ENCODE measurements at places on chromosomes 12 and 14. TPM values are rescaled to one million over a fixed set of nuclear protein-coding genes. Genes with fewer than 3 reads are reported as not detected.

OLR1 gene
- not detected for total RNA-seq

GRCh38 chr12:46958053-46958452 is 121.4 kb upstream of the PCED1B start:
- H3K36me3 ChIP-seq: no peaks in the 10 kb centered on the region
- H3K4me3 ChIP-seq: no peak overlapping the region
- no peaks in the 10 kb centered on the region for H3K4me1 ChIP-seq
- DNase-seq: no peak

DNA sequence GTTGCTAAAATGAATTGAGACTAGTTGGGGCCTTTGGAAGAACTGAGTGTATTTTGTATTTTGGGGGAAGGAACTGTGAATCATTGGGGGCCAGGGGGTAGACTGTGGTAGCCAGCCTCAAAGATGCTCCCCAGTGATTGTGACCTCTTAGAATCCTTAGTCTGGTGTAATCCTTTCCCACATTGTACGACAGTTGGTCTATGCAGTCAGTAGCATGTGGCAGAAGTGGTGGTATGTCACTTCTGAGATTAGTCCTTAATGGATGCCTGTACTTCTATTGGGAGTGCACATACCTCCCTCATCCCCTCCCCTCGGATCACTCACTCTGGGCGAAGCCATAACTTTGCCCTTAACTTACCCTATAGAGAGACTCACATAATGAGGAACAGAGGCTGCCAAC is 48.0 kb downstream of the USP15 start:
- peaks cover 73% of the 10 kb centered on the region for H3K36me3 ChIP-seq
- no peak for DNase-seq
- H3K4me3 ChIP-seq: no peak overlapping the region
- H3K4me1 ChIP-seq: peaks cover 51% of the 10 kb centered on the region
- H3K27ac ChIP-seq: peak overlapping the region; percentile 14

GRCh38 chr14:89544636-89545301 is 127.7 kb upstream of the FOXN3 start:
- DNase-seq: no peak
- no peak overlapping the region for H3K27ac ChIP-seq
- peaks cover 42% of the 10 kb centered on the region for H3K4me1 ChIP-seq
- H3K4me3 ChIP-seq: no peak overlapping the region
- no peaks in the 10 kb centered on the region for H3K27me3 ChIP-seq
- peaks cover 12% of the 10 kb centered on the region for H3K36me3 ChIP-seq

TMEM132C gene
- total RNA-seq: not detected

DNA sequence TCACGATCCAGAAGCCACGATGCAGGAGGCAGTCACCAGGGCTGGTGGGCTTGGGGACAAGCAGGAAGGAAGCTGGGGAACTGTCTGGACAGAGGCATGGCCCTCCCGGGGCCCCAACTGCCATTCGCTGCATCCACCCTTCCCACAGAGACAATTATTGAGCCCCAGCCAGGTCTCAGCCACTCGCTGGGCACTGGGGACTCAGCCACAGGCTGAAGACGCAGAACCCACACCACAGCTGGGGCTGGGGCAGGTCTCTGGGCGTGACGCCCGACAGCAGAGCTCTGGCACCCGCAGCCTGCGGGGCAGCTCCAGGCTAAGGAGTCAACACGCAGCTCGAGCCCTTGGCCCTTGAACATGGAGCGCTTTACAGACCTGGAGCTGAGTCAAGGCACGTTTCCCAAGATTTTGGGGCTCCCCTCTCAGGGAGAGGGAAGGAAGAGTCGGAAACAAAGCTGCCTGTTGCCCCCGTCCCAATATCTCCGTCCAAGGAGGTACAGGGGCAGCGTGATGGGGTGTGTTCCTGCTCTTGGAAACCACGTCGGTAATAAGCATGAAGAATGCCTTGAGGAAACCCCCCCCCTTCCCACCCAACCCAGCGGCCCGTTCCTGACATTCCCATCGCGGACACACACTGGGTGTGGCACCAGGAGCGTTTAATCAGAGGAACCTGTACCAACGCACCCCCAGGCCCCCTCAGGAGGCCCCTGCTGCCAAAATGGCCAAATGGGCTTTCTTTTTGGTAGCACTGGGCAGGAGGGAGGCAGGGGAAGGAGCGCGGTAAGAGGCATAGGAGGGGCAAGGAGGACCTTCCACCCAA is 6.7 kb downstream of the RIMBP2 start:
- no peak for DNase-seq
- no peak overlapping the region for H3K4me3 ChIP-seq
- no peaks in the 10 kb centered on the region for H3K36me3 ChIP-seq
- peaks cover 36% of the 10 kb centered on the region for H3K27me3 ChIP-seq
- H3K27ac ChIP-seq: no peak overlapping the region
- peaks cover 3% of the 10 kb centered on the region for H3K4me1 ChIP-seq

DNA sequence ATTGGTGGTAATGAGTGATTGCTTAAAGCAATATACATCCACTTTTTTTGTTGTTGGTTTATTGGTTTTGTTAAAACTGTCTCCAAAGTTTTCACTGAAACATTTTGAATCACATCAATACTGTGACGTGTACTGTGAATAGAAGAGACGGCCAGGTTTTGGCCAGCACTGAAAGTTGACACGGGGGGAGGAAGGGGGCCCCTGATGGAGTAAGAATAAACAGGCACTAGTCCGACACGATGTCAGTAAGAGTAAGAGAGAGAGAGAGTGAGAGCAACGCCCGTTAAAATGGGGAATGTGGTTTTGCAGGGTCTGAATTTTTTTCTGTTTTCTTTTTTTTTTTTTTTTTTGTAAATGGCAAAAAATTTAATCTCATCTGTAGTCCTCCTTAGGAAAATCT is 14.7 kb downstream of the PEBP1 start:
- DNase-seq: no peak
- peaks cover 17% of the 10 kb centered on the region for H3K36me3 ChIP-seq
- H3K27ac ChIP-seq: no peak overlapping the region
- H3K4me3 ChIP-seq: no peak overlapping the region
- H3K27me3 ChIP-seq: no peaks in the 10 kb centered on the region
- H3K4me1 ChIP-seq: no peaks in the 10 kb centered on the region

DNA sequence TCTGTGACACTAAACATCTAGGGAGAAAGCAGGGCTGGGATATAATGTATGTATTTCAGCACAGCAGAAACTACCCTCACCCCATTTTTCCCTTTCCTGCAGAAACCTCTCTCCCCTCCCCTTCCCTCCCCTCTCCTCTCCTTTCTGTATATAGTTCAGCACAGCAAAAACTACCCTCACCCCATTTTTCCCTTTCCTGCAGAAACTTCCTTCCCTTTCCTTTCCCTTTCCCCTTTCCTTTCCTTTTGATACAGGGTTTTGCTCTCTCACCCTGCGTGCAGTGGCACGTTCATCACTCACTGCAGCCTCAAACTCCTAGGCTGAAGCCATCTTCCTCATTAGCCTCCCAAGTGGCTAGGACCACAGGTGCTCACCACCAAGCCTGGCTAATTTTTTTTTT is 2.1 kb downstream of the PMEL start:
- peaks cover 22% of the 10 kb centered on the region for H3K4me1 ChIP-seq
- DNase-seq: no peak
- H3K27ac ChIP-seq: peak overlapping the region; percentile 8
- no peaks in the 10 kb centered on the region for H3K27me3 ChIP-seq
- H3K4me3 ChIP-seq: no peak overlapping the region

DNA sequence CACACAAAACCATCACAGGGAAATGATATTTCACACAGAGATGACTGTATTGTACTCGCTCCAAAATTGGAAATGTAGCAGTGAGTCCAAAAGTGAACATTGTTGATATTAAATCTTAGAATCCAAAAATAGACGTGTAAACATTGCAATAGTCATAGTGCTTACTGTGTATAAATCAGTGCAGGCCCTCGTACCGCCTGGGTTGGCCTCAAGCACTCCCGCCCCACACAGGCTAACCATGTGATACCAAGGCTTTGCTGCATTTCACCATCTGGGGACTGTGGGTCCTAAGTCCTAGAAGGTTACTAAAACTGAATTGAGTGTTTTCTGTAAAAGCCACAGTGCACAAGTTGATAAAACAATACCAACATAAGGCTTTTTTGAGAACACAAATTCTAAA is 107.3 kb downstream of the PPP2R5E start:
- peaks cover 5% of the 10 kb centered on the region for H3K36me3 ChIP-seq
- H3K4me1 ChIP-seq: peaks cover 51% of the 10 kb centered on the region
- no peak for DNase-seq
- H3K4me3 ChIP-seq: no peak overlapping the region

GRCh38 chr12:104823985-104824461 is 134.1 kb downstream of the SLC41A2 start:
- no peak overlapping the region for H3K27ac ChIP-seq
- H3K4me1 ChIP-seq: peaks cover 6% of the 10 kb centered on the region
- H3K27me3 ChIP-seq: no peaks in the 10 kb centered on the region
- no peak for DNase-seq

DNA sequence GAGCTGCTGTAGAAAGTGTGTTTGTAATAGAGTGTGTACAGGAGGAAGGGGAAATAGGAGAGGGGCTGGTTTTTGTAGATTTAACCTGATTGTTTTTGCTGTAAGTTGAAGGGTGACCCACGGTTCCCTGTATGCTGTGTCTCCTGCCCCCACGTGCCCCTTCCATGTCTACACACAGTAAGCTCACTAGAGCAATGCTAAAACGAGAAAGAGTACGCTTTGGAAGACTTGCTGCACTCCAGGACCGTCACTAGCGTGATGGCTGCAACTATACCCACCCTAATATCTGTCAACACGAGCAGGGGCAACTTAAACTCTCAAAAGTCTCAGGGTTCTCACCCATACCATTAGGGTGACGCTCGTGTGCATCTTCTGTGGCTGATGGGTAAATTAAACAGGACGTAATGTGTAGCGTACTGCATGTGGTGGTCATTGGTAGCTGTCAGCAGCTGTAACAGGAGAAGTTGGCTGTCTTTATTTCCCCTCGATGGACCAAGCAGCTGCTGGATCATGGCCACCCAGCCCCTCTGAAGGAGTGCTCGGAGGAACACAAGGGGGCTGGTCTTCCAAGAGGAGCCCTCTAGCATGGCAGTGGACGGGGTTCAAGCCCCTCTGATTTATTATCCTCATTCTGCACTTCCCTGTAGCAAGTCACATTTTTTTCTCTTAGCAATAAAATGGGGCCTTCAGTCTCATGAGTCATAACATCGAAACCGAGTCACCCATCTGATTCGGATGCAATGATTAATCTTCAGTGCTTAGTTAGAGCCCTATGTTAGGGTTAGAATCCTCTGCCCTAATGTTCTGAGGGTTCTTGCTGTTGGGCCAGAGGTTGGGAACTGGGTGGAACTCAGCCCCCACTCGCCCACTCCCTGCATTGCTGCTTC is 14.0 kb downstream of the CCND2 start:
- DNase-seq: no peak
- H3K4me1 ChIP-seq: peaks cover 83% of the 10 kb centered on the region
- peaks cover 82% of the 10 kb centered on the region for H3K36me3 ChIP-seq

DNA sequence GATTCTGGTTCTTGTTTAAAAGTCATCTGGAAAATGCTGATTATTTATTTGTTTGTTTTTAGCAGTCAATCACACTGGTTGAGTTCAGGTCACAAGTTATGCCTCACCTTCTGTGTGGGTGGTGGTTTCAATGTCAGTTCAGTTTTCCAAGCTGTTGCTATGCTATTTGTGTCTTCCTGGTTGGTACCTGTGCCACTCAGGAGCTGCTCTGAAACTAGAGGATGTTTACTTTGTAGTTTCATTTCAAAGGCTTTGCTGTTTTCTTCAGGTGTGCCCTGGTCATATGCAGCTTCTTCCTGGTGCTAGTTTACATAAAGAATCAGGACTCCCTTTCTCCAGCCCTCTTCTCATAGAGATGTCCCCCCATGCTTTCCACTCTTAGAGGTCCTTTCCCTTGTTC is 75.7 kb upstream of the PPP4R3A start:
- H3K27ac ChIP-seq: no peak overlapping the region
- no peaks in the 10 kb centered on the region for H3K4me1 ChIP-seq
- no peaks in the 10 kb centered on the region for H3K27me3 ChIP-seq

GRCh38 chr12:132351751-132352495 is 22.5 kb upstream of the GALNT9 start:
- no peaks in the 10 kb centered on the region for H3K27me3 ChIP-seq
- H3K36me3 ChIP-seq: no peaks in the 10 kb centered on the region
- no peak overlapping the region for H3K4me3 ChIP-seq

ZDHHC22 gene
- total RNA-seq: not detected

DNA sequence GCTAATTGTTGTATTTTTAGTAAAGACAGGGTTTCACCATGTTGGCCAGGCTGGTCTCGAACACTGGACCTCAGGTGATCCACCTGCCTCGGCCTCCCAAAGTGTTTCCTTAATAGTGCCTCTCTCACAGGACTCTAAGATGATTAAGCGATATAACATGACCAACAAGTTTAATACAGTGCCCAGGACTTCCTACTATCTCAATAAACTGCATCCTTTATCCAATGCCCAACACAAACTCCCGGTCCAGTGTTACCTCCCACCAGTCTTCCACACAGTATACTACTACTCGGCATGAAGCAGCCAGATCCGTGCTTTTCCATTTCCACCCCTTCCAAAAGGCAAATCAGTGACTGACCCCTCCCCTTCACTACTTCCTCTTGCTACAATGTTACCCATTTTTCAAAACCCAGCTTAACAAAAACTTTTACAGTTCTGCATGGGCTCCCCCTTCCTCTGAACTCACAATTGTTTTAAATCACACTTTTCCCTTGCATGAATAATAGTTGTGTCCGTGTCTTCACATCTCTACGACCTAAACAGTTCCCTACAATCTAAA is 900 bp downstream of the NOP2 start:
- H3K36me3 ChIP-seq: peaks cover 55% of the 10 kb centered on the region
- H3K4me1 ChIP-seq: peaks cover 51% of the 10 kb centered on the region
- H3K4me3 ChIP-seq: peak overlapping the region; percentile 100
- peaks cover 4% of the 10 kb centered on the region for H3K27me3 ChIP-seq

FITM1 gene
- not detected for total RNA-seq

- peak overlapping the region; percentile 35 for H3K27ac ChIP-seq
- no peak overlapping the region for H3K4me3 ChIP-seq
- peaks cover 1% of the 10 kb centered on the region for H3K4me1 ChIP-seq
These were observed 153.0 kb downstream of the PCNX1 start for GRCh38 chr14:71060274-71060673.

- DNase-seq: no peak
- no peaks in the 10 kb centered on the region for H3K27me3 ChIP-seq
- peaks cover 2% of the 10 kb centered on the region for H3K36me3 ChIP-seq
- no peak overlapping the region for H3K4me3 ChIP-seq
- peaks cover 3% of the 10 kb centered on the region for H3K4me1 ChIP-seq
- H3K27ac ChIP-seq: no peak overlapping the region
These were observed 18.2 kb upstream of the CACNA2D4 start for GRCh38 chr12:1936406-1937320.

ART4 gene
- not detected for total RNA-seq

GRCh38 chr12:120071493-120072020 is 45.0 kb downstream of the RAB35 start:
- H3K27ac ChIP-seq: no peak overlapping the region
- H3K4me3 ChIP-seq: no peak overlapping the region
- H3K27me3 ChIP-seq: no peaks in the 10 kb centered on the region
- peaks cover 45% of the 10 kb centered on the region for H3K36me3 ChIP-seq
- H3K4me1 ChIP-seq: peaks cover 6% of the 10 kb centered on the region
- DNase-seq: no peak

GRCh38 chr12:43290836-43291235 is 261.2 kb downstream of the ADAMTS20 start:
- H3K4me3 ChIP-seq: no peak overlapping the region
- no peak for DNase-seq
- peaks cover 6% of the 10 kb centered on the region for H3K27me3 ChIP-seq
- H3K4me1 ChIP-seq: no peaks in the 10 kb centered on the region

AMDHD1 gene
- 1.4 TPM for total RNA-seq
